ENCODE measurements at places on chromosomes 3 and 15.

- DNase-seq, result no peak
Observed at GRCh38 chr3:29339016-29339833, 58.4 kb downstream of the RBMS3 start.

DNA sequence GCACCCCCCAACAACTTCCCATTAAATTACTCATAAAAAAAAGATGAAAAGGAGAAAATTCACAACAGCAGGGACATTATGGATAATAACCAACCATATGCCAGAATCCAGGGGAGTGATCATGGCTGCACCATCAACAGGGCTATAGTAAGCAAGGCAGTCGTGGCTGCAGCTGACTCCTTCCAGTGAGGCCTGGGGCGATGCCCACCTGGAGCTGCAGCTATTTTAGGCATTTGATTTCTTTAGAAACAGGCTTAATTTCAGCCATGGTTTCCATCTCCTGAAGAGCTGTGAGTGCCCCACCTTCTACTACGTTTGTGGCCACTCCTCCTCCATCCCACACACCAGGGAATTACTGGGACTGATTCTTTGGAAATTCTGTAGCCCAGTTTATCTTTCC lies 84.0 kb downstream of the MINAR1 start:
- no peak for DNase-seq

DNA sequence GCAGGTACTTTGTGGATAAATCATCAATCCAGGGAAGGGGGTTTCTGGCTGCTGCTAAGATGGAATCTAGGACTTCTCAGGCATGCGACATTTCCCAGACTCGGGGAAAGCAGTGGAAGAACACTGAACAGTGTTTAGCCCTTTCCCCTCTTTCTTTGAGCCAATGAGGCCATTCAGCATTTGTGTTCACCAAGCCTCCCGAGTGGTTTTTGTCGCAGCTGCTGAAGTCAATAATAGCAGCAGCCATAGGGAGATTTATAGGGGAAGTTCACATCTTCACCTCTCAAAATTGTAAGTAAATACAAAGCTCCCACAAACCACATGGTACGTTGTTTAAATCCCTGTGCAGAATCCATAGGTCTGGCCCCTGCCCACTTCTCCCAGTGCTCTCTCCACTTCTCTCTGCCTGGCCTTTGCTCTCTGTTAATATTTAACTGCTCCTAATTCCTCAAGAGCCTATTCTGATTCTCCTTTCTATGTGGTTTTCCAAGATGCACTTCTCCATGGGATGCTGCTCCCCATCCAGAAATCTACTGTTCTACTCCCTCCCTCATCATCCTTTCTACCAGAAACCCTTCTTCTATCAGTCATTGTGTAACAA lies 230.7 kb downstream of the SHQ1 start:
- DNase-seq, result no peak

- DNase-seq, result no peak
Observed at GRCh38 chr3:160012108-160012507, 23.5 kb downstream of the IL12A start.

DNA sequence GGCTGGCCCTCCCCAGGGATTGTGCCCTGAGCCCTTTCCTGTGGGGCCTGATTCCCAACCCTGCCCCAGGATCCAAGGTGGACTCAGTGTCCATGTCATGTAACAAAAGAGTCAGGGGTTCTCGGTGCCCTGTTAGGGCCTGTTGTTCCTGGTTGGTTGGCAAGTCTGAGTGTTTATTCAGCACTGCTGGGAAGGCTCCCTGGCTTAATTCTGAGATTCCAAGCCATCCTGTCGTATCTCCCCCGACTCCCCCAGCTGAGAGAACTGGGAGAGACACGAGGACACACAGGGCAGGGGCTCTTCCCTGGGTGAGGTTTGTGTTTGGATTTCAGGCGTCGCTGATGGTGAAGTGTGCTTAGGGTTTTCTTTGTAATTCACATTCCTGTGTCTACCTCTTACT lies 78.3 kb downstream of the EEFSEC start:
- DNase-seq, result no peak

DNA sequence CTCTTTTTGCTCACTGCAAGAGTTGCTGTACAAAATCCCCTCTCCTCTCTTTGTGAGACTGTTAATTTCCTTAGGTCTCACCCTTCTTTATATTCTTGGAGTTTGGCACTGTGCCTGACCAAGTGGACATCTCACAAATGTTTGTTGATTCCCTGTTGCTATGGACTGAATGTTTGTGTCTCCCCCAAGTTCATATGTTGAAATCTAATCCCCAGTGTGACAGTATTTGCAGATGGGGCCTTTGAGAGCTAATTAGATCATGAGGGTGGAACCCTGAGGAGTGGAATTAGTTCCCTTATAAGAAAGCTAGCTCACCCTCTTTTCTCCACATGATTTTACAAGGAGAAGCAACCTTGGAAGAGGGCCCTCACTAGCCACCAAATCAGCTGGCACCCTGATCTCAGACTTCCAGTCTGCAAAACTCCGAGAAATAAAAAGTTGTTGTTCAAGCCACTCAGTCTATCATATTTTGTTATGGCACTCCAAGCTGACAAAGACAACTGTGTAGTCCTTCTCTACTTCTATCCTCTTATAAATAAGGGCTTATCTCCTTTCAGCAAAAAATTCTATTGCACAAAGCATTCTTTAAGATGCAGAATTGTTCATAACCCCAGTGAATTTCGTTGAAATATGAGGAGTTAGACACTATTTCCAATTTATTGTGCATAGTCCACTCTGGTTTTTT lies 65.5 kb upstream of the NPHP3 start:
- no peak for DNase-seq

GRCh38 chr3:181752202-181752671 lies 40.5 kb downstream of the SOX2 start:
- DNase-seq, result no peak

- DNase-seq, result no peak
Observed at GRCh38 chr3:159609625-159610024, 379.0 kb upstream of the IL12A start.

- no peak for DNase-seq
Observed at GRCh38 chr3:9727743-9728142, 3.8 kb upstream of the BRPF1 start.

- DNase-seq, result no peak
Observed at GRCh38 chr3:106457281-106458180, 588.7 kb upstream of the CBLB start.

DNA sequence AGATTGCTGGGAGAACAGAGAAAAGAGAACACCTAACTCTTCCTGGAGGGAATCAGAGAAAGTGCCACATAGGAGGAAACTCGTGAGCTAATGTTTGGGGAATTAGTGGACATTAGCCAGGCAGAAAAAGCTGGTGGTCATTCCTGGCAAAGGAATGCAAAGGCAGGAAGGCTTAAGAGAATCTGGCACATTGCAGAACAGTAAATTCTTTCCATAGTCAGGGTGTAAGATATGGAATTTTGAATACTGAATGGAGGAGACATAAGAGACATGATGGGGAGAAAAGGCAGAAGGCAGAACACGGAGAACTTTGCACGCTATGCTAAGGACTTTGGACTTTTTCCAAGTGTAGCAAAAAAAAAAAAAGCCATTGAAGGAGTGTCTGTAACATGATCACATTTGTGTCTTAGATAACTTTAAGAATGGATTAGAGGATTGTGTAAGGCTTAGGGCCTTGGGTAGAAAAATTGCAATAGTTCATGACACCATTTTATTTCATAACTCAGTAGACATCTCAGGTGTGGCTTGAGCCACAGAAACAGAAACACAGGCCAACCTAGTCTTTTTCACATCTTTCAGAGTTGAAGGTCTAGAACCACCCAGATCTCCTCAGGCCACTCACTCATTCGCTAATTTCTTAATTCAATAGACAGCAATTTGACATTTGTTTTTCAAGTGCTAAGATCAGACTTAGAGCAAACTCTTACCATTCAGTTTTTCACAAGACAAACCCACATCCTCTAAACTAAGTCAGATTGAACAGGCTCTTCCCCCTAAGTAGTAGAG lies 31.2 kb upstream of the CCDC80 start:
- DNase-seq, result no peak

GRCh38 chr15:60096157-60096556 lies 92.0 kb downstream of the FOXB1 start:
- no peak for DNase-seq

DNA sequence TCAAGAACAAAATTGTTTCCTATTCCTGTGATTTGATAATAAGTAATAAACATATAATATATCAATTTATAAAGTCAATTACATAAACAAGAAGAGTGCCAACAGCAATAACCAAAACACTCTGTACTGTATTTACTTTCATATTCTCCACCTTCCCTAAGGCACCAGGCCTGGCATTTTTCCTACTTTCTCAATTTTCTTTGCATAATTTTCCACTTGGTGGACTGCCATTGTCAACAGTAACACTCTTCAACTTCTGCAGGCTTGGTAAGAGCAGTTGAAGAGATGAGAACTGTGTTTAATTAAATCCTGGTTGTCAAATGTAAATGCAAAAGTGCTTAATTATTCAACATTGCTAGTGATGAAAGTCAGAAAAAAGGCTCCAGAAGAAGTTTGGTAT lies 229.8 kb upstream of the PLSCR5 start:
- no peak for DNase-seq

- DNase-seq, result no peak
Observed at GRCh38 chr3:48467473-48468267, 21.1 kb downstream of the ATRIP start.

DNA sequence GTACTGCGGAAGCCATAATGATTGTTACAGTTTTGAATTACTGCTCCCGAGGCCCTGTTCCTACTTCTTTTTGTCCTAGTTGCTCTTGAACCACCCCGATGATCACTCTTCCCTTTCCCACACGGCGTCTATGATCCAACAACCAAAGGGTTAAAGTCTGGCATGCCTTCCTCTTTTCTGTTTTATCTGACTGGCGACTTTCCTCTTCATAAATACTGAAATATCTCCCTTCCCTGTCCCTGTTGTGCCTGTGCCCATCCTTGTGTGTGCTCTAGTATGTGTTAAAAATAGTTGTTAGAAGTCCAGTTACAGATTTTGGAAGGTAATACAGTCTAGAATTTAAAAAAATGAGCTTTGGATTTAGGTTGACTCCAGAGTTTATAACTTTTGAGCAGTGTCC lies 83.6 kb downstream of the AKAP13 start:
- DNase-seq, result no peak

DNA sequence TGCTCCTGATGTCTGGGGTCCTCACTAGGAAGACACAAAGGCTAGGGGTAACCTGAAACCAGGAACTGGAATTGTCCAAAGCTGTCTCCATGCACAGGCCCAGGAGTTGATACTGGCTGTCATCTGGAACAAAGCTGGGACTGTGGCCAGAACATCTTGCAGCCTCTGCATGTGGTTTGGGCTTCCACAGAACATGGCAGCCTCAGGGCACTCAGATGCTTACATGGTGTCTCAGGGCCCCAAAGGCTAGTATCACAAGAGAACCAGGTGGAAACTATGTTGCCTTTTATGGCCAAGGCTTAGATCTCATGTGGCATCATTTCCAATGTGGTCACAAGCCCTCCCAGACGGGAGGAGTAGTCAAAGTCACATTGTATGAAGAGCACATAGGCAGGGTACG lies 335.2 kb upstream of the TRIM42 start:
- no peak for DNase-seq

- DNase-seq, result no peak
Observed at GRCh38 chr3:111954228-111954990, 24.4 kb upstream of the ABHD10 start.

DNA sequence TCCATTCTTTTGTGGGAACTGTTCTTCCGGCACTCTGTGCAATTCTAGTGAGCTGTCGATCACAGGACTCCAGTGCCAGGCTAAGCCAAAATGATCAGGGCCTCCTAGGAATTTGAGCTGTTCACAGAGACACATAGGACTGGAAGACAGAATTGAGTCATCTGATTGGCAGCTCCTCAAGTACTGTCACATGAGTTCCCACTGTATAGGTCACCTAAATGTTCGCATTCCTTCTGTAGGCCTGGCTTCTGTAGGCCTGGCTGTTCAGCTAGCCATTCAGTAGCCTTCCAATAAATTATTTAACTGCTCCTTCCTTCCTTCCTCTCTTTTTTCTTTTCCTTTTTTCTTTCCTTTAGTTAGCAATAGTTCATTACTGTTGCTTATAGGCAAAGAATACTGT lies 4.3 kb downstream of the PROS1 start:
- no peak for DNase-seq

DNA sequence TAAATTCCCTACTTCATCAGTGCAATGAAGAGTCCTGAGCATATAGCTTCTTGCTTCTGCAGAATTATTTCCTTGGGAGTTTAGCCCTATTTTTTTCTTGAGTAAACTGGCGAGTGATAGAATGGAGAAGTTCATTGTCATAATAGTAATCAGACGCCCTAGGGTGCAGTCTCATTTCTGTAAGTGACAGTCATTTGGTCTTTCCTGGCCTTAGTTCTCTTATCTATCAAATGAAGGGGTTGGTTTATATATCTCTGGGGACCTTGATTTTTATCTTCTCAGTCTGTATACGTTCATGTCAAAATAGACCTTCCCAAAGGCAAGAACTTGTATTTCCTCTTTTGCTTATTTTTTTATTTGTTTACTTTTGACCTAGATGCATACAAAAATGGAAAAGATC lies 9.9 kb upstream of the ALPK3 start:
- no peak for DNase-seq

DNA sequence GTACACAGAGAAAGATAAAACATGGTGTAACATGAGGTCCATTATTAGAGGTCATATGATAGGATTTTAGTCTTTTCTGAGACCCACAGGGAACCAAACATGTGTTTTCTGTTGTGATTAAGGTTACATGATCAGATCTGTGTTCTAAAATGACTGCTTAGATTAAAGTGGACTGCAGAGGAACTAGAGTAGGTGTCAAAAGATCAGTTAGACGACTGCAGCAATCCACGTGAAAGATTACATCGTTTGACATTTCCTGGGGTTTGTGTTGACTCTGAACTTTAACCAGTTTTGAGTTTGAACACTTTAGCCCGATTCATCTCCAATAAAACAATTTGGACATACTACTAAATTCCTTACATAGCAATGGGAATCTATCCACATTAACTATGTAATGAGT lies 5.1 kb downstream of the MIX23 start:
- no peak for DNase-seq

- no peak for DNase-seq
Observed at GRCh38 chr3:140311428-140311827, 366.4 kb upstream of the TRIM42 start.

GRCh38 chr3:64349551-64349950 lies 124.3 kb upstream of the PRICKLE2 start:
- no peak for DNase-seq

DNA sequence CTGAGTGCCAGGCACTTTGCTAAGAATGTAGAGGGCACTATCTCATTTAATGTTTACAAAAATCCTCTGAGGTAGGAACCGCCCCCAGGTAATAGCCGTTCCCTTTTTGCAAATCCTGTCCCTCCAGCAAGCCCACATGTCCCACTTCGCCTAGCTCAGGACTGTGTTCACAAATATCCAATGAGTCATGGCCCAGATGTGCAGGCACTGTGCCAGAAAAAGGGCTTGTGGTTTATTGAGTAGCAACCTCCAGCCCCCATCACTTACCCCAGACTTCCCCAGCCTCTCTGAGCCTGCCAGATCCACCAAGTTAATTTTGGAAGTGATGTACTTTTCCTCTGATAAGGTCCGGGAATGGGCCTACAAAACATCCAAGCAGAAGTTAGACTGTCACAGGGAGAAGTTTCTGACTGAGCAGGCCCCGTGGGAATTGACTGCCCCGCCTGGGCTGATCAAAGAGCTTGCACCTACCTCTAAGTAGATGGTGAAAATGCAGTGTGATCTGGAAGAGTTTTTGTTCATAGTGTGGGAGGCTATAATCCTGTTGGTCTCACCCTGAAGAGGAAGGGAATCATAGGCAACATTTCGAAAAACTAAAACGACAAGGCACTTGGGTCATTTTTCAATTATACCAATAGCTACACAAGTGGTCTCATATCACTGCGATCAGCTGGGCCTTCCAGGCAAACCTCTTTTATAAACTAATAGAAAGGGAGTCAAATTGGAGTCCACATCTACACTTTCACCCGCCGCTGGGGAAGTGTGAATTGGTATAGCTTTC lies 15.7 kb downstream of the KIF9 start:
- DNase-seq, result no peak
